ENCODE measurements at places on chromosomes 12 and 14. TPM values are rescaled to one million over a fixed set of nuclear protein-coding genes. Genes with fewer than 3 reads are reported as not detected.

DNA sequence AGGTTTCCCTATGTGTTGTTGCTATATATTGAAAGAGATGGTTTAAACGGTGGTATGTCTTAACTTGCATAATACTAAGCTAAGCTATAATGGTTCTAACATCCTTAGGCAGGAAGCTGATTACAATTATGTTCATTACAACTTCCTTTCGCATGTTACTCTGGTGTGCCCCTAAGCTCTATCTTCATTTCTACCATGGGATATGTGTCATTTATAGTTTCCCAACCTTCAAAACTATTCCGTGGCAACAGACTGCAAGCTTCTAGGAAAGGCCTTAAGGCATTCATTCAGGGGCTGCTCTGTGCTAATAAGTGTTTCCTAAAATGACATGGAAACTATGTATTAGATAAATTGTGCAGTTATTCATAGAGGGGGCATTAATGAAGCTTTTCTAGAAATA is 294.6 kb downstream of the GXYLT1 start:
- H3K4me1 ChIP-seq = no peaks in the 10 kb centered on the region
- no peak overlapping the region for H3K4me3 ChIP-seq
- H3K27me3 ChIP-seq = no peaks in the 10 kb centered on the region
- no peak overlapping the region for H3K27ac ChIP-seq

- no peaks in the 10 kb centered on the region for H3K36me3 ChIP-seq
- H3K4me3 ChIP-seq = no peak overlapping the region
- no peak overlapping the region for H3K27ac ChIP-seq
- peaks cover 3% of the 10 kb centered on the region for H3K27me3 ChIP-seq
- H3K4me1 ChIP-seq = peaks cover 5% of the 10 kb centered on the region
- no peak for DNase-seq
Observed at GRCh38 chr14:99819514-99819913, 26.3 kb downstream of the EML1 start.

DNA sequence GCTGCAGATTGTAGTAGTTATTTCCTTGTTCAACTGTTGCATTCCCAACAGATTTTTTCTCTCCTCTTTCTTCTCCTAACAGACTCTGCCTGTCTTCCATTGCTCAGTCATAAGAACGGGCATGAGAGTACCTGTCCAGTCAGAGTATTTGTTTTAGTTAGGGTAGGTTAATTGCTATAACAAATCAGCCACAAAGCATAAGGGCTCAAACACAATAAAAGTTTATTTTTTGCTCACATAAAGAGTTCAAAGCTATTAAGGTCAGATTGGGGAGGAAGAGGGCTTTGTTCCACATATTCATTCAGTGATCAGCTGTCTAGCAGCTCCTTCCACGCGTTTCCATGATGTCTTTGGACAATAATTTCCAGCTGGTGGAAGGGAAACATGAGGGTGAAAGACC is 92.8 kb upstream of the PLXNC1 start:
- DNase-seq = no peak
- peaks cover 9% of the 10 kb centered on the region for H3K4me1 ChIP-seq
- no peak overlapping the region for H3K27ac ChIP-seq
- no peak overlapping the region for H3K4me3 ChIP-seq
- H3K27me3 ChIP-seq = no peaks in the 10 kb centered on the region
- no peaks in the 10 kb centered on the region for H3K36me3 ChIP-seq

- no peak overlapping the region for H3K4me3 ChIP-seq
- no peak overlapping the region for H3K27ac ChIP-seq
- DNase-seq = no peak
- H3K36me3 ChIP-seq = no peaks in the 10 kb centered on the region
- H3K4me1 ChIP-seq = no peaks in the 10 kb centered on the region
- no peaks in the 10 kb centered on the region for H3K27me3 ChIP-seq
Observed at GRCh38 chr12:59559696-59560095, 36.1 kb upstream of the SLC16A7 start.

The BATF gene
- total RNA-seq = 0.72 TPM

DNA sequence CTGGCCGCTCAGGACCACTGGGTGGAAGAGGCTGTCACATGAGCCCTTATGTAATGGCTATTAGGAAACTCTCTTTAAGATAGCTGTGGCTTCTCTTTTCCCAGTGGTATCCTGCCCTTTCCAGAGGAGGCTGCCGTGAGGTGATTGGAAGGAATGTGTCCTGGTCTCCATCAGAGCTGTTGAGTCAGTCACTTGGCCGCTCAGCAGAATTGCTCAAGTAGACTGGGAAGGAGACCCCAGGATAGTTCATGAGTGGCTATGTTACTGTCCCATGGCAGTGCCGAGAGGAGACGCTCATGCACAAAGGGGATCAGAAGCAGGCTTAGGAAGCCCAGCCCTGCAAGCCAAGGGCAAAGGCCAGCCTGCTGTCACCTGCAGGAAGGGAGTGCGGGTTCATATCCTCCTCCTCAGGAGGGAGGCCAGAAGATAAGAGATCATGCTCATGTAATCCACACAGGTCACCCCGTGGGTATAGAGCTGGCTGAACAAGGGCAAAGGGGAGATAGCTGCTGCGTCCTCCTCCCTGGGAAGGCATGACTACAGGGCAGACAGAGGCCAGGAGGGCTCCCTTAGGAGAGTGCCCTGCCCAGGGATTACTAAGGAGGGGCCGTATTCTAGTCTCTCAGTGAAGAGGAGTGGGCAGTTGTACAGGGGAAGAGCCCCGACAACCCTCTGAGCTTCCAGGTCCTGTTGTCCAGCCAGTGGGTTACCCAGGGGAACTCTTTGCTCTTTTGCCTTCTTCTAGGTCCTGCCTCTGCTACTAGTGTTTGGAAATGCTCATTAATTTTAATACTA is 137.0 kb upstream of the MAX start:
- H3K4me1 ChIP-seq = peaks cover 46% of the 10 kb centered on the region
- no peaks in the 10 kb centered on the region for H3K36me3 ChIP-seq
- peak overlapping the region; percentile 95 for H3K27ac ChIP-seq
- DNase-seq = peak; percentile 25
- H3K4me3 ChIP-seq = no peak overlapping the region

DNA sequence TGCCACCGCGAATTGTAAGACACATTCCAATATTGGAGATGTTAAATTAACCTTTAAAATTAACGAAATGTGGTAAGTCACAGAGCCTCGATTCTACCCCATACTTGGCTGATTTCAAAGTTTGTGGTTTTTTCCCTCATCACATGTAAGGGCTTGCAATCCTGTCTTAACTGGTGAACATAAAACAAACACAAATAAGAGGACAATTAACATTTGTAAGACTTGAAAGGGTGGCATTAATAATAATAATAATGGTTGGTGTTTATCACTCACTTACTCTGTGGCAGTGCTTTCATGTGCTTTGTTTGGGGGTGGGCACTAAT is 26.6 kb downstream of the PPFIBP1 start:
- peak overlapping the region; percentile 96 for H3K27ac ChIP-seq
- peaks cover 88% of the 10 kb centered on the region for H3K4me1 ChIP-seq
- no peak for DNase-seq
- H3K27me3 ChIP-seq = no peaks in the 10 kb centered on the region
- H3K4me3 ChIP-seq = no peak overlapping the region

The GALNT9 gene
- 1.2 TPM for total RNA-seq

- no peaks in the 10 kb centered on the region for H3K27me3 ChIP-seq
- no peak overlapping the region for H3K4me3 ChIP-seq
- H3K27ac ChIP-seq = no peak overlapping the region
- H3K36me3 ChIP-seq = no peaks in the 10 kb centered on the region
Observed at GRCh38 chr12:129873111-129873832, 30.6 kb downstream of the TMEM132D start.

GRCh38 chr12:104356231-104357115 is 52.9 kb downstream of the EID3 start:
- no peaks in the 10 kb centered on the region for H3K27me3 ChIP-seq
- no peaks in the 10 kb centered on the region for H3K4me1 ChIP-seq
- no peak for DNase-seq
- no peak overlapping the region for H3K4me3 ChIP-seq
- H3K27ac ChIP-seq = no peak overlapping the region
- H3K36me3 ChIP-seq = peaks cover 32% of the 10 kb centered on the region

- no peak overlapping the region for H3K27ac ChIP-seq
- no peaks in the 10 kb centered on the region for H3K4me1 ChIP-seq
- no peak overlapping the region for H3K4me3 ChIP-seq
Observed at GRCh38 chr12:93653079-93653478, 24.1 kb upstream of the CRADD start.

DNA sequence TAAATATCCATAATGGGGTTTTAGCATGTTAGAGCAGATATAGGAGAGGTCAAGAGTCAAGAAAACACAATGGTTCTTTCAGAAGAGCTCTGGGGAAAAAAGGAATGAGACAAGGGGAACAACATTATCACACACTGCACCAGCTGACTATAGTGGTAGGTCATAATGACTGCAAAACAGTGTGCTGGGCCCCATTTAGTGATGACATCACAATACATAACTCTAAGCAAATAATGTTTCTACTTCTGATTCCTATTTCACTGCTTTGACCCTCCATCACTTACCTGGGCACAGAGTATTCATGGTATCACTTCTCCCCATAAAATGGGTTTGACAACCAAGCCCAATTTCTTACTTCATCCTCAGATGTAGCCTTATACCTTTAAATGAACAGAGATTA is 62.1 kb downstream of the GARIN6 start:
- no peaks in the 10 kb centered on the region for H3K36me3 ChIP-seq
- no peaks in the 10 kb centered on the region for H3K27me3 ChIP-seq
- H3K27ac ChIP-seq = no peak overlapping the region
- H3K4me3 ChIP-seq = no peak overlapping the region
- DNase-seq = no peak

- H3K27me3 ChIP-seq = no peaks in the 10 kb centered on the region
- H3K4me3 ChIP-seq = no peak overlapping the region
- no peaks in the 10 kb centered on the region for H3K36me3 ChIP-seq
- H3K4me1 ChIP-seq = no peaks in the 10 kb centered on the region
- DNase-seq = no peak
Observed at GRCh38 chr14:62602712-62603111, 442.5 kb downstream of the KCNH5 start.

GRCh38 chr12:120140603-120141002 is 24.1 kb upstream of the RAB35 start:
- no peaks in the 10 kb centered on the region for H3K4me1 ChIP-seq
- DNase-seq = peak; percentile 73
- peaks cover 92% of the 10 kb centered on the region for H3K36me3 ChIP-seq
- no peak overlapping the region for H3K27ac ChIP-seq
- no peak overlapping the region for H3K4me3 ChIP-seq

- no peaks in the 10 kb centered on the region for H3K36me3 ChIP-seq
- H3K4me3 ChIP-seq = no peak overlapping the region
- no peak for DNase-seq
- no peaks in the 10 kb centered on the region for H3K27me3 ChIP-seq
- no peaks in the 10 kb centered on the region for H3K4me1 ChIP-seq
Observed at GRCh38 chr14:101219896-101220703, 316.6 kb upstream of the RTL1 start.

The IL26 gene
- 2.4 TPM for total RNA-seq

DNA sequence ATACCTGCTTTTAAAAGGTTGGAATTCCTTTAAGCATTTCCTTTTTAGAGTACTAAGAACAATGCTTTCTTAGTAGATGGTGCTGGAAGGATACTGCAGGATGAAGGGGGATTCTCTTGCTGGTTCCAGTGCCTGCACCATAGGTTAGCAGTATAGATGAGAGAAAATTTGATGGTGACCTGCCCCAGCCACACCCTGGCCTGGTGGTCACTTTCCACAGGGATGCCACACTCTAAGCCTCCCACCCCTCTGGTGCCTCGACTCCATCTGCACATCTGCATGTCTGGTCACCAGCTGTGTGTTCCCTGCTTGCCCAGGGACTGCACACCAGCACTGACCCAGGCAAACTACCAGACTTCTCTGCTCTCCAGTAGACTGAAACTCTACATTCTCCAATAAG is 19.1 kb downstream of the SLC2A3 start:
- DNase-seq = no peak
- no peak overlapping the region for H3K4me3 ChIP-seq
- H3K27ac ChIP-seq = no peak overlapping the region
- H3K36me3 ChIP-seq = peaks cover 28% of the 10 kb centered on the region

The PPP1R1A gene
- total RNA-seq = 0.36 TPM

GRCh38 chr14:102796661-102797190 is 19.5 kb downstream of the TRAF3 start:
- H3K4me1 ChIP-seq = peaks cover 29% of the 10 kb centered on the region
- DNase-seq = no peak
- H3K27me3 ChIP-seq = no peaks in the 10 kb centered on the region
- H3K4me3 ChIP-seq = no peak overlapping the region
- H3K27ac ChIP-seq = no peak overlapping the region

- H3K27me3 ChIP-seq = no peaks in the 10 kb centered on the region
- DNase-seq = peak; percentile 13
- H3K27ac ChIP-seq = no peak overlapping the region
- peaks cover 5% of the 10 kb centered on the region for H3K4me1 ChIP-seq
Observed at GRCh38 chr12:16389594-16389993, 42.1 kb downstream of the MGST1 start.

GRCh38 chr14:102085948-102086708 is 716 bp downstream of the HSP90AA1 start:
- H3K4me1 ChIP-seq = peaks cover 29% of the 10 kb centered on the region
- H3K4me3 ChIP-seq = peak overlapping the region; percentile 78
- H3K36me3 ChIP-seq = peaks cover 49% of the 10 kb centered on the region
- no peaks in the 10 kb centered on the region for H3K27me3 ChIP-seq
- peak overlapping the region; percentile 76 for H3K27ac ChIP-seq

GRCh38 chr12:24127919-24128721 is 178.7 kb upstream of the SOX5 start:
- H3K36me3 ChIP-seq = no peaks in the 10 kb centered on the region
- H3K27ac ChIP-seq = no peak overlapping the region
- no peaks in the 10 kb centered on the region for H3K4me1 ChIP-seq
- no peaks in the 10 kb centered on the region for H3K27me3 ChIP-seq
- no peak for DNase-seq

- no peak overlapping the region for H3K27ac ChIP-seq
- no peaks in the 10 kb centered on the region for H3K27me3 ChIP-seq
- H3K36me3 ChIP-seq = no peaks in the 10 kb centered on the region
- no peaks in the 10 kb centered on the region for H3K4me1 ChIP-seq
- no peak overlapping the region for H3K4me3 ChIP-seq
- no peak for DNase-seq
Observed at GRCh38 chr12:56013482-56013881, 7.4 kb upstream of the IKZF4 start.

DNA sequence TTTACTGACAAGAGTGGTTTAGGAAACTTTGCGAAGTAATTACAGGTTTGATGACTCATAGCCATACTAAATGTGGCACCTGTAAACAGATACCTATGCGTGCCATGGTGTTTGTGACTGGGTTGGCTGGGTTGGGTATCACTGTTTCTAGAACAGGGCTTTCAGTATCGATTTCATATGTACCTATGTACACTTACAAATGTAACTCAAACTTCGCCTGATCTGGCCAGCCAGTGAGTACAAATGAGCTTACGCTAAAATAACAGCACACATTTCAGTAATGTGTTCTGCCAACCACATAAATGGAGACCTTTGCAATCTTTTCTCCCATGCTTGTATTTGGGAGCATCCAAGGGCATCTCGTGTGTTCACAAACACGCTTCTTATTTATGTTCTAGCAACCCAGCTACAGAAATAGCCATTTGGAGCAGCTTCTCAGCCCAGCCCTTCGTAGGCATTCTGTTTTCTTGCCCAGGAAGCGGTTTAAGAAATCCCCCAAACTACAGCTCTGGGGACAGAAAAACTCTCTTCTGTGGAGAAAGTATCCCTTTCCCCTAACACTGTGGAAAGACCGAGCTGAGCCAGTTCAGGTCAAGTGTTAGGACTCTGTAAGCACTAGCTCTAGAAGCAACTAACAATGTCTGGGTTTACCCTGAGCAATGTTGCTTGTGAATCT is 42.3 kb upstream of the MDM1 start:
- no peaks in the 10 kb centered on the region for H3K27me3 ChIP-seq
- DNase-seq = no peak
- no peak overlapping the region for H3K27ac ChIP-seq
- peaks cover 3% of the 10 kb centered on the region for H3K4me1 ChIP-seq

All from osteoblast (primary cell).